Stimulated activated CD4-positive, alpha-beta T cell treated with anti-CD3 and anti-CD28 coated beads, Interleukin-12 subunit alpha, Interleukin-12 subunit beta, amount 100 ng/mL, for 24 hours (primary cell): ENCODE measurements at places on chromosomes 4 and X.

GRCh38 chrX:68840256-68840655 is 11.4 kb downstream of the EFNB1 start:
- no peak for DNase-seq

GRCh38 chr4:109682875-109683274 is 20.4 kb downstream of the CASP6 start:
- no peak for DNase-seq

GRCh38 chrX:71131510-71131909 is 13.1 kb downstream of the MED12 start:
- DNase-seq, result no peak

DNA sequence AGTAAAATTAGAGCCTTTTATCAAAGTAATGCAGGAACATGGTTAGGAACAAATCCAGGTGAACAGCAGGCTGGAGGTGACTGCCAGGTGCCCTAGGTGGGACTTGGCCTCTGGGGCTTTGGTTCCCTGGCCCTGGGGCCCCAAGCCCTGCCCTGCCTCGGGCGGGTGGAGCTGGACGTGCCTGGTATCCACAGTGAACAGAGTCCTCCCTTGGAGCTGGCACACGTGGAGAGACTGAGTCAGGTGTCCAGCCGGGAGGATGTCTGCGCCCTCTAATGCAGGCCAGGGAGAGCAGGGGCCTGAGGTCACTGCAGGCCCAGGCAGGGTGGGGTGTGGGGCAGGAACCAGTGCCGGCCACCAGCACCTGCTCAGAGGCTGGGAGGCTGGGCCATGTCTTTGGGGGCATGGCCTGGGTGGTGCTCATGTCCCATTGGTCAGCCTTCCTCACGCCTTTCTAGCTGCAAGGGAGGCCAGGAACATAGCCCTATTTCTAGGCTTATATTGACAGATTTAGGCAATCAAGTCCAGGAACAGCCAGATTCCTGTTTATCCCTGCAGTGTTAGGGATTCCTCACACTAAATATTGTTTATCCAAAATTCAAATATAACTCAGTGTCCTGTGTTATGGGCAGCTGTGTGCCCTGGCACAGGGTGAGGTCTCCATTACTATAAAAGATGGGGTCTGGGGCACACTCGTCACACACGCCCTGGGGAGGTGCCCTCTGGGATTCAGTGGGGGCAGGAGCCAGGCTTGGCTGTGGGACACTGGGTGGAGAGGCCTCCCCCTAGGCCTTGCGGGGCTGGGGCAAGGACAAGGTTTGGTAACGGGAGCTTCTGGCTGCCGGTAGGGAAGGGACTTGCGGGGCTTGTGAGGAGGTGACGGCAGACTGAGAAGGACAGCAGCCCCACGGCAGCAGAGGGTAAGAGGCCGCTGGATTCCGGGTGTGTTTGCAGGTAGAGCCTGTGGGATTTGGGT is 14.3 kb upstream of the NAT8L start:
- no peak for DNase-seq
